Activated CD4-positive, CD25-positive, alpha-beta regulatory T cell (primary cell): ENCODE measurements at places on chromosomes 13 and 19.

DNA sequence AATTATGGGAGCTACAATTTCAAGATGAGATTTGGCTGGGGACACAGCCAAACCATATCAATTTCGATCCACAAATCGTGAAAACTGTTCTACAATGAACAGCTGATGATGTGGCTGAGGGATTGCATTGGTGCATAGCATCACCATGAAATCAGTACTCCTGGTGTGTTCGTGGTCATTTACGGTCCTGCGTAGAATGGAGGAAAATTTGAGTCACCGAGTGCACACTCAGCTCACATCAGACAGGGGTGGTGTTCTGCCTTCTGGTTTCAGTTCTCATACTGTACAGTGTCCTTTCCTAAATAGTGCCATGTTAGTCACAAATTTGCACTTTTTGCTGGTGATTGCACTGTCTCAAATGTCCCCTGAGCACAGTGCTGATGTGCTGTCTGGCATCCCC is 39.2 kb downstream of the MYH14 start:
- no peak for DNase-seq

GRCh38 chr13:62060570-62060969 is 644.9 kb upstream of the PCDH20 start:
- DNase-seq: no peak

GRCh38 chr13:33349986-33350826 is 64.7 kb upstream of the STARD13 start:
- DNase-seq: no peak

DNA sequence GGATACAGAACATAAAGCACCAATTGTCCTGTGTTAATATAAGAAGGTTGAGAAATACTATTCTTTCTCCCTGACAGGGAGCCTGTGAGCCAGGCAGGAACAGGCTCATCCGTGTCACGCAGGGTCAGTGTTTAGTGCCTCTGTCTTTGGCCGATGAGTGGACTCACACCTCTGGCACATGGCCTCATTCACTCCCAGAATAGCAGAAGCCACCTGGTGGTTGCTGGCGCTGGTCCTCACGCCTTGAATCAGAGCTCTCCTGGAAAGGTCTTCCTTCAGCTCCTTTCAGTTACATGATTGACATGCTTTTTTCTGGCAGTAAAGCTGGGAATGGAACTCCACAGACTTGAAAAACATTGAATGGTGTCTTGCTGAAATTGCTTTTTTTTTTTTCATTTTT is 28.1 kb upstream of the SIAH3 start:
- no peak for DNase-seq

- no peak for DNase-seq
Observed at GRCh38 chr19:18999896-19000620, 33.3 kb downstream of the SUGP2 start.

DNA sequence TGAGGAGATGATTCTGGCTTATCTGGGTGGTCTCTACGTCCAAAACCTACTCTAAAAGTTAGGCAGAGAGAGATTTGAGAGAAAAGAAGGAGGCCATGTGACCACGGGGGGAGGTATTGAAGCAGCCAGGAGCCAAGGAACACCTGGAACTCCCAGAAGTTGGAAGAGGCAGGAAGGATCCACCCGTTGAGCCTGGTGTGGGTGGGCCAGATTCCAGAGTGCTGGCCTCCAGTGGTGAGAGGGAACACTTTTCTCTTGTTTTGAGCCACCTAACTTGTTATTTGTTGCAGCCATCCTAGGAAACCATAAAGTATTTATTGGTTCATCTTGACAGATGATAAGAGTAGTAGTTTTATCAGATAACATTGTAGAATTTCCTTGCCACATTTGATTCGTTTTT is 396.9 kb downstream of the MYO16 start:
- no peak for DNase-seq
